ENCODE measurements at places on chromosomes 6 and 20.

DNA sequence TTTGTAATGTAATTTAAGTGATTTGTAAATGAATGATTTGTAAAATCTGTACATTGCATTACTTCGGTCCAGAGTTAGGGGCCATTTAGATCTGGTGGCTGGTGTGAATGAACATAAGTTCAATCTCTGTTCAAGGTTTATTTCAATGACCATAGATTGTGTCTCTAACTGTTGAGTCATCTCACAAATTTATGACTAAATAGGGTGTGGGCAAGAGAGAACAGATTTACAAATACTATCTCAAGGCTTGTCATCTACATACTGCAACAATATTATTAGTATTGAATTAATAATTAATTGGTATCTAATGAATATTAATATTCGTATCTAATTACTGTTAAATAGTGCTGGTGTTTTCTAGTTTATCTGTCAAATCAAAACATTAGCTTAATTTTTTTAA lies 115.3 kb upstream of the EDN1 start:
- DNase-seq = no peak

DNA sequence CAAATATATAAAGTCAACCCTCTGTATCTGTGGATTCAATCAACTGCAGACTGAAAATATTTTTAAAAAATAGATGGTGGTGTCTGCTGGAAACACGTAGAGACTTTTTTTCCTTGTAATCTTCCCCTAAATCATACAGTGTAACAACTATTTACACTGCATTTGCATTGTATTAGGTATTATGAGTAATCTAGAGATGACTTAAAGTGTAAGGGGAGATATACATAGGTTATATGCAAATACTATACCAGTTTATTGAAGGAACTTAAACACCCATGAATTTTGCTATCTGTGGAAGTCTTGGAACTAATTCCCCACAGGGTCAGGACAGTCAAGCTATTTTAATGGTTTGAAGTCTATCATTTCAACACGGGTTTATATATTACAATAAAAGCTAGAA lies 10.2 kb downstream of the HDAC2 start:
- no peak for DNase-seq

- no peak for DNase-seq
These were observed 501.7 kb downstream of the UTRN start for GRCh38 chr6:144786825-144787224.

GRCh38 chr6:3194535-3195419 lies 32.7 kb downstream of the TUBB2B start:
- peak; percentile 24 for DNase-seq

DNA sequence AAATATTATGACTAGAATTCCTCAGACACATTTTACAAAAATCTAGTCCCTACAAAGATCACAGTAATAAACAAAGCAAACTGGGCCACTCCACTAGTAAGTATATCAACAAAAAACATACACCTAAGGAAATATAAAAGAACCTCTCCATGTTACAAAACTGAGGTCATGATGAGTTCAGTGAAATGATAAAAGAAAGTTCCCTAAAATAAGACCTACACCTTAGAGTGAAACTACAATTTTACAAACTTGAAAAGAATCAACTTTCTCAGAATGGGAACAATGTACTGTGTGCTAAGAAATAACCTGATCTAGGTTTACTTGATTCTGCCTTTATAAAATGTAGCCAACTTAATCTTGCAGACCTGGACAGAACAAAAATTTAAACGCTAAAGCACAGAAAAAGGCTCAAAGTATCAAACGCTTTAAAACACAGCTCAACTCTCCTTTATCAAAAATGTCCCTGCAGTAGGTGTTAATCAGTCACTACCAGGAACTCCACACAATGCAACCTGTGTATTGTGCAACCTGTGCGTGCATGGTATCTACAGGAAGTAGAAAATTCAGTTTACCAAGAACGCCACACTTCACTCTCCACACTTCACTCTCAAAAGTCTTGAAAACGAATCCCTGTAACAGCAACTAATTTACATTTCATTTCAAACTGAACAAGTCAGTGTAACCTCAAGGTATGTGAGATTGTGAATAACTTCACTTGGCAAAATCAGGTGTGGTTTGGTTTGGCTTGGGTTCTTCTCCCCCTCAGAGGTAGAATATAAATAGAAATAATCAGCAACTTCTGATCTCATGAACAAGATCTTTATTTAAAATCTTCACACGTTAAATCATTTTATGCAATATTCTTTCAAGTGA lies 1.8 kb downstream of the RALGAPA2 start:
- DNase-seq = no peak

- DNase-seq = peak; percentile 21
These were observed 239.1 kb upstream of the CEP162 start for GRCh38 chr6:84466511-84466910.

- DNase-seq = no peak
These were observed 33.8 kb upstream of the SCRT2 start for GRCh38 chr20:709423-709822.

- DNase-seq = no peak
These were observed 327.9 kb upstream of the MARCKS start for GRCh38 chr6:113529196-113529595.

DNA sequence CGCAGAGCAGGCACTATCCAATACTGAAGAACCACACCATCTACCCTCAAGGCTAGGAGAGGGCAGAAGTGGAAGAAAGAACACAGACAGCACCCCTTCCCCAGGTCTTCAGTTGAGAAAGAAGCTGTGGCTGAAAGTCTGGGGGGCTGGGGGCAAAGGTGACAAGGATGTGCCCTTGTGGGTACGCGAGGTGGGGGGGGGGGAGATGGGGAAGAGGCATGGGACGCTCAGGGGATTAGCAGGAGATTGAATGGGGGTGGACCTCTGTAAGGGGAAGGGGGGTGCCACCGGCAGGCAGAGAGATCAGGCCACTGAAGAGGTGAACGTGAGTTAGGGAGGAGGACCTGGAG lies 1.1 kb downstream of the B4GALT5 start:
- no peak for DNase-seq

GRCh38 chr6:51892750-51893149 lies 194.7 kb downstream of the PKHD1 start:
- DNase-seq = no peak

GRCh38 chr6:44627091-44627882 lies 239.8 kb downstream of the CDC5L start:
- DNase-seq = no peak

DNA sequence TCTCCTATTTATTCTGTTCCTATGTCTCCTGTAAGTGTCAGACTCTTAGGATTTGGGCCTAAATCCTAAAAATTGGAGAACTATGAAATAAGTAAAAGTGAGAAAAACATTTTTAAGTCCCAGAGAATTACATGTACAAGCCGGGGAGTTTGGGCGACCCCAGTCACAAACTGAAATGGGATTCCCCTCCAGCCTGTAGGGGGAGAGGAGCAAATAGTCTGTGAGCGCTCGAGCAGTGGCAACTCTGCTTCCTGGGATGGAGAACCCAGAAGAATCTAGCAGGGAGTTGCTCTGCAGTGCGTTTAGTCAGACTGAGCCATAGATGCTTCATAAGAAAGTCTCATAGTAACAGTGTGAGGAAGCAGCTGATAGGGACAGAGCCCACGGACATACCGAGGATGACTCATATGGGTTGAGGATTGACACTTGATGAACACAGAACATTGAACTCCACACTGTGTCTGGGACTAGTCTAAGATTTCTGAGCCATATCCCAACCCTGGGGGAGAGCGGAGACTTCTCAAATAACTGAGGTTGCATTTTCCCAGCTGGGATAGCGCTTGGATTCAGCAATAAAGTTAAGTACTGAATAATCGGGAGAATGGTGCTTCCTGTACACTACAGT lies 437.2 kb downstream of the BCKDHB start:
- no peak for DNase-seq

- DNase-seq = no peak
These were observed 8.9 kb downstream of the SLC22A2 start for GRCh38 chr6:160249671-160250070.

DNA sequence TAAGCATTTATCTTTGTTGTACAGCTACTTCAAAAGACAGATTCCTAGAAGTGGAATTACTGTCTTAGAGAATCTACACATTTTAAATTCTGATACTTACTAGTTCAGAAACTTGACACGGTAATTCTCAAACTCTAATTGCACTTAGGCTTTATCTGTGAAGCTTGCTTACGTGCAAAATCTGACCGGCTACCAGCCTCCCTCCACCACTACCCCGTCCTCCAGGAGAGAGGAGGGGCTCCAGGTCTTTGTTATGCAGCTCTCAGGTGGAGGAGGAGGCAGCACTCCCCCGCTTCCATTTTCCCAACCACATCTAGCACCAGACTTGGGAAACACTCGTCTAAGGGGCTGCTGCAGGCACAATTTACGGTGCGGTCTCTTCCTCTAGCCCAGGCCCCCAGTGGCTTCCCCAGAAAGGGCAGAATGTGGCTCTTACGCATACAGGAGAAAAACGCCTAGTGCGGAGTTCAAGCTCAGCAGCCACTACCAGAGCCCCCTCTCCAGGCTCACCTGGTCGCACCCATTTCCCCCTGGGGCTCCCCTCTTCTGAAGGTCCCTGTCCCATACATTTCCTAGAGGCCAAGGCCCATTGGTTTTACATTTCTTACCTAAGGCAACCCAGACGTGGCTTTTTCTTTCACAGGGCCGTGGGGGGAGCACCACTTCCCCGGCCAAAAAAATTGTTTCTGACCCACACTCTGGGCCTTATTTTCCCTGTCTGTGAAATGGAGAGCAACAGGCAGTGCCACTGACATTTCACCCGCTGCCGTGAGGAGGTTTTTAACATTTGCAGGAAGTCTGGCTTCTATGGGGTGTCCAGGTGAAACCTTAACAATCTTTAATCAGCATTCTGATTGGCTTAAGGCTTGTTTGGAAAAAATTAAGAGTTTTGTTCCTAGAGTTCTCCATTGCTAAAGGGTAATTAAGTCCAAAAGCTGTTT lies 1.6 kb upstream of the TGIF2 start:
- DNase-seq = no peak

- DNase-seq = peak; percentile 68
These were observed 16.1 kb upstream of the RAB22A start for GRCh38 chr20:58293453-58293852.

- peak; percentile 35 for DNase-seq
These were observed 5.4 kb upstream of the DEK start for GRCh38 chr6:18269717-18270116.

- no peak for DNase-seq
These were observed 25.6 kb upstream of the MBOAT1 start for GRCh38 chr6:20237677-20238460.

DNA sequence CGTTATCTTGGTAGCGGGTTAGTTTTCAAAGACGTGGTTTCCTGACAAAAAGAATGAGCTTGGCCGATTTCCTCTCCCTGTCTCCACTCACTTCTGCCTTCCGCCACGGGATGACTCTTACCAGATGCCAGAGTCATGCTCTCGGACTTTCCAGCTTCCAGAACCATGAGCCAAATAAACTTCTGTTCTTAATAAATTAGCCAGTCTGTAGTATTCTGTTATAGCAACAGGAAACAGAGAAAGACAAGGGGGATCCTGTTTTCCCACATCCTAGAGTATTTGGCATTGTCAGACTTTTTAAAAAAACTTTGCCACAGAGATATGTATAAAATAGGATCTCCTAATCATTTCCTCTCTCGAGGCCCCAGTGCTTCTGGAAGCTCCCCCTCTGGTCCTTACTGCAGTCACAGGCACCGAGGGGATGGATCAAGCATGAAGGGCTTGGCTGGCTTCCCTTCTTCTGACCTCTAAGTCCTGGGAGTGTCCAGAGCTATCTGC lies 84.9 kb upstream of the NAA20 start:
- no peak for DNase-seq

DNA sequence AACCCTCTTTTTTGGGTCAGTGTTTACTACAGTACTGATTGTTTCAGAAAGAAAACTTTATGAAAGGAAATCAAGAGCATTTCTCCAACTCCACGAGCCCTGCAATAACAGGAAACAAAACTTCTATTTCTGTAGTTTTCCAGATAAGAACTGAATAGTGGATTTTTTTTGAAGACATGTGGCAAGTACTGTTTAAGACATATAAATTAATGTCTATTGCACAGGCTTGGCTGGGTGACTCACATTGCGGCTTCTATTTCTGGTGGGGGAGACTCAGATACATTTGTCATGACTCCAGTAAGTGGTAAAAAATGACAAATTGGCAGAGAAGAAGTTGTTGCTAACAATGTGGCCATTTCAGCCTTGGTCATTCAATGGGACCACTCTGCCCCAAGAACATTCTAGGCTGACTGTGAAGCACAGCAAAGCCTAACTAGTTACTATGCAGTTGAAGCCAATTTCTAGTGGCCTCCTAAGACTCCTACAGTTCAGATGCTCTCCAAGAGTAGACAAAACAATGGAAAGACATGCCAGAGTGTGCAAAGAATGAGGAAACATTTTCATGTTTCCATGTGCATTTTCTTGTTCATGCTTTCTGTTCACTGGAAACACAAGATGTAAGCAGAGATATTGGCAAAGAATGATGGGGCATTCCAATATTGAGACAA lies 200.9 kb downstream of the EDN1 start:
- DNase-seq = no peak

- DNase-seq = no peak
These were observed 109.2 kb upstream of the RALGAPA2 start for GRCh38 chr20:20821484-20822260.

DNA sequence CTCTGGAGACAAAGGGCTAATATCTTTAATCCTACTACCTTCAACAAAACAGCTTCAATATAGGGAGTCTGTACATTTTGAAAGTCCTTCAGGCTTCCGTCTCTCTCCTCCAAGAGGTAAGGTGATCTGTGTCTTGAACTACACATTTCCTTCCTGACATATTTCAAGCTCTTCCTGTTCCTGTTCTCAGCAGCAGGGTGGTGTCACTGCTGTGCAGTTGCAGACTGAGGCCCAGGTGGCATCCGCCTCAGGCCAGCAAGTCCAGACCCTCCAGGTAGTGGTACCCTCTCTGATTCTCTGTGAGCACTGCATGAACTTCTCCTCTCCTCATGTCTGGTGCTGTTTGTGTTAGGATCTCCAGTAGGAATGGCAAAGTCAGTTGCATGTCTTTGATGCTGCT lies 7.8 kb downstream of the NFYA start:
- DNase-seq = no peak

GRCh38 chr6:125469915-125470314 lies 168.1 kb upstream of the HDDC2 start:
- no peak for DNase-seq

DNA sequence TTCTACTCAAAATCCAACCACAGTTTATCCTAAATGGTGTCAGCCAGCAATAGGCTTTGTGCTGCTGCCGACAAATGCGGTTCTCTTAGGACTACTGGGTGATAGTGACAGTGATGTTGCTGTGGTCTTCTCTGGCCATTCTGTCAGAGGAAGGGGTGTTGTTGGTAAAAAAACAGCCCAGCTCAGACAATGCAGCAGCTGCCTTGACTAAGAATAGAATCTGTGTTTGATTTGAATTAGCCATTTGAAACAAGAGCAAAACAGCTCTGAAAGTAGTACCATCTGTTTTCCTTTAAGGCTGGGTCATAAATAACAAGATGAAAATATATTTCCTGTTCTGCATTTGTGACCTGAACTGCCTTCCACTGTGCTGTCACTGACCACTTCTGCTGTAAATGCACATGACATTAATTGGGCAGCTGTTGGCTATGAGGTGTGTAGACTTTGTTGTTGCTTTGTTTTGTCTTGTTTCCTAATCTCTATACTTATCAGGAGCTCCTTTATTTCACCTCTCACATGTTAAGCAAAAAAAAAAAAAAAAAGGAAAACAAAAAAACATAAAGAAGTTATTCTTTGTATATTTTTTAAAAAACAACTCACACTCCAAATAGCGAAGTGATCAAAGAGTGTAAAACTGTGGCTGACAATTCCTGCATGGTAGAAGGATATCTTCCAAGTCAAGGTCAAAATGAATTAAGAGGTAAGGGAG lies 497.8 kb upstream of the ARID1B start:
- peak; percentile 57 for DNase-seq

- peak; percentile 77 for DNase-seq
These were observed 719 bp upstream of the EDN1 start for GRCh38 chr6:12289365-12289919.

All from WERI-Rb-1 (cell line).